NCI-H1048 (cell line): ENCODE measurements at places on chromosomes 5 and 9.

DNA sequence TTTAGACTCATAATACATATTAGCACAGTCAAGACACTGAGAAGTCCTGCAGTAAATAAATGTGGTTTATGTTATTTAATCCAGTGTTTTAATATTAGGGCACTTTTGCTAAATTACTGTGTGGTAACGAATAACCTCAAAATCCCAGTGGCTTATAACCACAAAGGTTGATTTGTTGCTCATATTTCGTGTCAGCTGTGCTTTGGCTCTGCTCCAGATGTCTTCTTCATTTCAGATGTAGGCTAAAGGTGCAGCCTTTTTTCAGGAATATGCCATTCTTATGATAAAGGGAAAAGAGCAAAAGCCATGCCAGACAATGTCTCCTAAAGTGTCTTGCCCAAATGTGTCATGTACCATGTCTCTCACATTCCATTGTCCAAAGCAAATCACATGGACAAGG lies 144.8 kb downstream of the BRINP1 start:
- DNase-seq: no peak

- no peak for DNase-seq
These were observed 2.4 kb upstream of the ZSWIM6 start for GRCh38 chr5:61329550-61330128.

DNA sequence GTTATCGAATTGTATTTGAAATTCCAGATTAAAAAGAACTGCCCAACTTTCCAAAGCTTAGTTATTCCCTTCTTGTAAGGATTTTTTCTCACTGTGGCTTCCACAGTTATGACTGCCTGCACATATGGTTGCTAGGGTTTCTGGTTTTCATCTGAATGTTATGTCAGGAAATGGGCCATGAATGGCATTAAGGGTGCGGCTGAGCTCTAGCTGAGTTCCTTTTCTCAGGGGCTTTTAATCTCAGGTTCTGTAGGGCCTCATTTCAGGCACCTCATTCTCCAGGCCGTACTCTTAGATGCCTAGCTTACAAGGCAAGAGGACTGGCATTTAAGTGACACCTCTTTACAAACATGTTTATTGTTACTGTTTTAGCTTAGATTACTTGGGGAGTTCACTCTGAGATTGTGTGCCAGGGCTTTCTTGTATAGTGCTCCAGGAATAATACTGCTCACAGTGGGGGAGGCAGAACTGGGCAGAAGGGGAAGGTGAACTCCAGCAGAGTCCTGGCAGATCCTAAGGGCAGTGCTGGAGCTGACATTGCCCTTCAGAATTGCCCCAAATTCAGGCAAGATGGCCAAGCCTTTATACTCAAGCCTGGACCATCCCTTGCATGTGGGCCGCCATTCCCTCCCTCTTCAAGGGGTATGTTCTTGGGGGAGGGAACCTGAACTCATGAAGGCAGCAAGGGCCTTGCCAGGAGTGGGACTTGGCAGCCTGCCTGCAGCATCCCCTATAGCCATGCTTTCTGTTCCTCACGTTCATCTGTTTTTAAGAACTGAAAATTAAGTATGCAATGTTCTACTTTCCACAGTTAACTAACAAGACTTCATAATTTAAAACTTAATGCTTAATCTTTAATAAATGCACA lies 111.5 kb downstream of the KDM4C start:
- no peak for DNase-seq

DNA sequence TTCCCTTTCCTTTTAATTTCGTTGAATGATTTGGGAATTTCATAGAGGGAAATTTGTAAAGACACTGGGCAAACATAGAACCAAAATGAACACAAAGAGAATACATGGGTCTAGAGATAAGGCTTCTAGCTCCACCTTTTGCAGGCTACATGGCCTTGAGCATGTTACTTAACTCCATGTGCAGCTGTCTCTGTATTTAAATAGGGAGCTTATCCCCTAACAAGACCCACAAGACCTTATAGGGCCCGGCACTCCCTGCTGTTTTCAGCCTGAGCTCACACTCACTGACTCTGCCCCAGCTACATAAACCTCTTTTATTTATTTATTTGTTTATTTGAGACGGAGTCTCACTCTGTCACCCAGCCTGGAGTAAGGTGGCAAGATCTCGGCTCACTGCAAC lies 30.6 kb upstream of the TLE1 start:
- no peak for DNase-seq
